ENCODE measurements at places on chromosomes 11 and 22. TPM values are rescaled to one million over a fixed set of nuclear protein-coding genes. Genes with fewer than 3 reads are reported as not detected.

DNA sequence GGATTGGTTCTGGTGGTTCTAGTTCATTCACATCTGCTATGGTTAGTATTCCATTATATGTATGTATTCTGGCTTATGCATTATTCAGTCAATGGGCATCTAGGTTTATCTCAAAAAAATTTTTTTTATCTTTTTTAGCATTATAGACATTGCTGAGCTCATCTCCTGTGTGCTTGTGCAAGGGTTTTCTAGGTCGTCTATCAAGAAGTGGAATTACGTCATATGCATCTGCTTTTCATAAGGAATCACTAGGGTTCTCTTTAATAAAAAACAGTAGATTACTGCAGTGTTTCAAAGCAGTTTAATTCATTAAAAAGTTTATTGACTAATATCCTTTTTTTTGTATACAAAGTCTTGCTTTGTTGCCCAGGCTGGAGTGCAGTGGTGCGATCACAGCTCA, 21.3 kb downstream of the TBC1D22A start:
- H3K4me1 ChIP-seq = no peaks in the 10 kb centered on the region
- no peak overlapping the region for H3K4me3 ChIP-seq
- no peak overlapping the region for H3K27ac ChIP-seq
- no peak for DNase-seq

The SERPIND1 gene
- total RNA-seq = 0.32 TPM

- H3K27ac ChIP-seq = no peak overlapping the region
- DNase-seq = no peak
- H3K36me3 ChIP-seq = no peaks in the 10 kb centered on the region
- H3K4me3 ChIP-seq = no peak overlapping the region
Observed at GRCh38 chr11:25441421-25441820, 890.5 kb upstream of the ANO3 start.

DNA sequence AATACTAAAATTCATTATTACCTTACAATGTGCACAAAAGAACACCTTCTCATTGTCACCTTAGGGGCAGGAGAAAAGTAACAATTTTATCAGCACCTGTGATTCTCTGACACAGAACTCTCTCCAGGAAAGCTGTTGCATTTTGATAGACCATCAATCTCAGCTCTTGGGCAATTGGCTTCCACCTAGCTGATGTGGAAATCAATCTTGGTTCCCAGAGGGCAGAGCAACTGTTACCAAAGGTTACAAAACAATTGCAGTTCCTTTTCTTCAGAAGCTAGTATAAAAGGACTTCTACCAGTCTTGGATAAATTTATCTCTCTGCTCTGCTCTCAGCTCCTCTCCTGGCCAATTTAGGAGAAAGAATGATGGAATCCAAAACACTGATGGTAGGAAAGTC, 157.8 kb upstream of the DDI1 start:
- no peaks in the 10 kb centered on the region for H3K4me1 ChIP-seq
- H3K27ac ChIP-seq = no peak overlapping the region
- no peaks in the 10 kb centered on the region for H3K36me3 ChIP-seq
- no peaks in the 10 kb centered on the region for H3K27me3 ChIP-seq

DNA sequence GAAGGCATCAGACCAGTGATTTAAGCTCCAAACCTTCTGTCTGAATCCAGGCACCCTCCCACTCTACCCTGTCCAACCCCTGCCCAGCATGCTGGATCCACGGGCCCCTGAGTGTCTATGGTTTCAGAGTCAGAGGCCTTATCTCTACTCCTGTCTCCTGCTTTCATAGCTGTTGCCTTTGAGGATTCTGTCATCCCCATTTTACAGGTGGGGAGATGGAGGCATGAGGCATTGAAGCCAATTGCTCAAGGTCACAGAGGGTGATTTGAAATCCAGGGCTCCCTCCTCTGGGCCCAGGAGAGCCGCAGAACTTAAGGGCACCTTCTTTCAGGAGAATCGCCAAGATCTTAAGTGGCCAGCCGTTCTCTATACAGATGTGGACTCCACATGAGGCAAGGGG, 3.1 kb downstream of the KCNJ4 start:
- no peak overlapping the region for H3K27ac ChIP-seq
- peaks cover 44% of the 10 kb centered on the region for H3K27me3 ChIP-seq
- no peaks in the 10 kb centered on the region for H3K36me3 ChIP-seq
- H3K4me1 ChIP-seq = no peaks in the 10 kb centered on the region
- no peak for DNase-seq

GRCh38 chr22:49589301-49589700, 238.4 kb downstream of the BRD1 start:
- no peaks in the 10 kb centered on the region for H3K4me1 ChIP-seq
- no peak overlapping the region for H3K27ac ChIP-seq
- H3K27me3 ChIP-seq = no peaks in the 10 kb centered on the region

The CRYBB3 gene
- total RNA-seq = 0.72 TPM

The ART1 gene
- total RNA-seq = not detected

- H3K4me3 ChIP-seq = no peak overlapping the region
- DNase-seq = no peak
- peaks cover 11% of the 10 kb centered on the region for H3K4me1 ChIP-seq
- H3K36me3 ChIP-seq = peaks cover 2% of the 10 kb centered on the region
- H3K27ac ChIP-seq = no peak overlapping the region
- no peaks in the 10 kb centered on the region for H3K27me3 ChIP-seq
Observed at GRCh38 chr22:41442240-41442792, 4.3 kb downstream of the TOB2 start.

- H3K4me1 ChIP-seq = peaks cover 5% of the 10 kb centered on the region
- H3K36me3 ChIP-seq = no peaks in the 10 kb centered on the region
- no peak overlapping the region for H3K4me3 ChIP-seq
- H3K27ac ChIP-seq = no peak overlapping the region
Observed at GRCh38 chr22:19442166-19442565, 5.3 kb downstream of the C22orf39 start.

The POLR2L gene
- 181 TPM for total RNA-seq

- H3K27ac ChIP-seq = no peak overlapping the region
- no peak overlapping the region for H3K4me3 ChIP-seq
- no peaks in the 10 kb centered on the region for H3K27me3 ChIP-seq
- no peaks in the 10 kb centered on the region for H3K36me3 ChIP-seq
- DNase-seq = no peak
Observed at GRCh38 chr11:69164824-69165223, 9.1 kb downstream of the SMIM38 start.

DNA sequence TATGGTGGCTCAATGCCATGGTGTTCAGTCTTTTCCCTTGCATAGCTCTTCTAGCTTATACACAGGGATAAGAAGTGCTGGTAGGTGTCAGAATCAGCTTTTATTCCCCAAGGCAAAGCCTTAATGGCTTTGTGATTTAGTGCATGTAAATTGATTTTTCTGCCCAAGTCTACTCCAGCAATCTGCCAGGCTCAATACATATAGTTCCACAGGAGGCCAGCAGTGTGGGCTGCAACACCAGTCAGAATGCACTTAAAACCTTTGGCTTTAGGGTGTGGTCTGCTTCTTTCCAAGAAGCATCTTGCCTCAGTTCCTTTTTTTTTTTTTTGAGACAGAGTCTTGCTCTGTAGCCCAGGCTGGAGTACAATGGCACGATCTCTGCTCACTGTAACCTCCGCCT, 14.5 kb upstream of the CAPRIN1 start:
- no peak for DNase-seq
- no peaks in the 10 kb centered on the region for H3K4me1 ChIP-seq
- H3K27ac ChIP-seq = no peak overlapping the region
- H3K36me3 ChIP-seq = no peaks in the 10 kb centered on the region
- H3K4me3 ChIP-seq = no peak overlapping the region
- no peaks in the 10 kb centered on the region for H3K27me3 ChIP-seq

All from colonic mucosa (tissue), 4 donors.